Mucosa of descending colon (tissue), 3 donors: ENCODE measurements at places on chromosomes 4 and X.

DNA sequence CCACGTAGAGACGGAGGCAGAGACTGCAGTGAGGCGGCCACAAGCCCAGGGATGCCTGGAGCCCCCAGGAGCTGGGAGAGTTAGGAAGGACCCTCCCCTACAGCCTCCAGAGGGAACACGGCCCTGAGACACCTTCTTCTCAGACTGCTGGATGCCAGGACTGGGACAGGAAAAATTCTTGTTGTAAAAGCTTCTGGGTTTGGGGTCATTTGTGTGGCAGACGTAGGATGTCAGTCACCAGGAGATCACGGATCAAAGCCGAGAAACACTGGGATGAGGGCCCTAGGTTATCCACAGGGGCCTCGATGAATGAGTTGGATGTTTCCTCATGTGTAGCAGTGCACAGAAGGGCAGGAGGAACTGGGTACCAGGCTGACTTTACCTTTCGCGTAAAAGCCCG is 163.7 kb downstream of the SHOX start:
- DNase-seq, result no peak

GRCh38 chr4:155676430-155676825 is 9.8 kb downstream of the GUCY1A1 start:
- DNase-seq, result no peak

GRCh38 chr4:24910499-24910898 is 2.3 kb downstream of the CCDC149 start:
- DNase-seq, result no peak

DNA sequence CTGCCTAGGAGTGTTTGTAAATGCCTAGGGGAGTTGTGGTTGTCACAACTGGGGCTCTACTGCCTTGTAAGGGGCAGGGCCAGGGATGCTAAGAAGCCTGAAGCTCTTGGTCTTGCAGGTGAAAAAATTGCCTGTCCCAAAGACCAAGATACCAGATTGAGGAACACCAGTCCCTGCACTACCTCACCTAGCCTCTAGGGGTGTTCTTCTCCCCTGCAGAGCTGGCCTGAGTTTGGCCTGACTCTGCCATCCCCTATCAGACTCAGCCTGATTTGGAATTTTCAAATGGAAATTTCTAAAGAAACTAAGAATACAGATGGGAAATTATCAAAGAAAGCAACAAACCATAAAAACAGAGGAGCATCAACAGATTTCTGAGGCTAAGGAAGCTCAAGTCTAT is 90.4 kb downstream of the ZC4H2 start:
- DNase-seq, result no peak

GRCh38 chr4:57042711-57043169 is 64.0 kb downstream of the POLR2B start:
- DNase-seq, result no peak

DNA sequence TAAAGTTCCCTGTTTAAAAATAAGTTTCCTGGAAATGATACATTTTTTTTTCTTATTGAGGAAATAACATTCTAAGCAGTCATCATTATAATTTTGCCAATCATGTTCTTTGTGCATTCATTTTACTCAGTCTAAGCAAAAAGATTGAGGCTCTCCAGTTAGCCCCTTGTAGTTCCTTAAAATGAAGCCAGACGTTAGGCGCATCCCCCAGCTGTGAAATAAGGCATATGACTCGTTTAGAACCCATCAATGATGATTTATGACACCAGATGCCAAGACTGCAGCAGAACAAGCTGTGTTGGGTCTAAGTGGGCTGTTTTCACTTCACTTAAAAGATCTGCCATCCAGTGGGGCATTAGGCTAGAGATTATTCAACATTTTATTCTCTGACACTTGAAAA is 17.0 kb downstream of the PDGFC start:
- no peak for DNase-seq
